ENCODE measurements at places on chromosomes 4 and X.

- DNase-seq = no peak
Measured at GRCh38 chr4:182886768-182887167, 30.4 kb downstream of the DCTD start.

DNA sequence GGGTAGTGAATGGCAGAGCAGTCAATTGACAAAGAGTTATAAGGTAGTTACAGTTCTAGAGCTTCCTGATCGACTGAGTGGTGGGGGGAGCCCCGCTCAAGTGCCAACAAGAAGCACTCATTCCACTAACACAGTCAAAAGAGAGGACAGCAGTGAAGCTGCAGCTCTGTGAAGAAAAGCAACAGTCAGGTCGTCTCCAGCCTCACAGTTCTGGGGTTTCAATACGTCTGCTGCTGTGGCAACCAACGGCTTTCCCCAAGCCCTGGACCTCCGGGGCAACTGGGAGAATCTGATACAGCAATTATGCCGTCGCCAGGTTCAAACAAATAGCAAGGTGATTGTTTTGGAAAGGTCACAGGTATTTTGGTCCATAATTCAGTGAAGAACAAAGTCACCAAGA, 30.8 kb downstream of the GPM6B start:
- no peak for DNase-seq

DNA sequence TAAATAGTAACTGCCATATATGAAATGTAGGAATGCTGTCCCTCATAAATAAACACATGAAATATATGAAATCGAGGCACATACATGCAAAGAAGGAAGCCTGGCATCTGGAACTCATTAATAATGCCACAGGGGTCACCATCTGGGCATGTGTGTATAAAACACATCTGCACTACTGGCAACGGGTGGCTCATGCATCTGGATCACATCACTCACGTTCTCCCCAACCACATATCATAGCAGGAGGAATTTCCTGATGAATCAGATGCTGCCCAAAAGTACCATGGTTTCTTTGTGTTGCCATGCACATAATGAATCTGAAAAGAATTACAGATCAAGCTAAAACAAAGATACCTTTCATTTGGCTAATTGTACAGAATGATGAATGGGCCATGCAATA, 28.6 kb downstream of the RNF175 start:
- peak; percentile 6 for DNase-seq

- no peak for DNase-seq
Measured at GRCh38 chr4:69497886-69498395, 2.2 kb upstream of the UGT2B4 start.

GRCh38 chrX:3066555-3066954, 25.3 kb downstream of the ARSF start:
- DNase-seq = no peak

Measured in hematopoietic multipotent progenitor cell (in vitro differentiated cells).